Ascending aorta (tissue), 2 donors: ENCODE measurements at places on chromosomes 7 and 10.

- H3K4me3 ChIP-seq: peak overlapping the region; percentile 90
- peak overlapping the region; percentile 97 for H3K27ac ChIP-seq
- DNase-seq: no peak
- no peaks in the 10 kb centered on the region for H3K27me3 ChIP-seq
- no peaks in the 10 kb centered on the region for H3K36me3 ChIP-seq
- H3K4me1 ChIP-seq: peaks cover 23% of the 10 kb centered on the region
These were observed 445 bp downstream of the REEP3 start for GRCh38 chr10:63521416-63522276.

DNA sequence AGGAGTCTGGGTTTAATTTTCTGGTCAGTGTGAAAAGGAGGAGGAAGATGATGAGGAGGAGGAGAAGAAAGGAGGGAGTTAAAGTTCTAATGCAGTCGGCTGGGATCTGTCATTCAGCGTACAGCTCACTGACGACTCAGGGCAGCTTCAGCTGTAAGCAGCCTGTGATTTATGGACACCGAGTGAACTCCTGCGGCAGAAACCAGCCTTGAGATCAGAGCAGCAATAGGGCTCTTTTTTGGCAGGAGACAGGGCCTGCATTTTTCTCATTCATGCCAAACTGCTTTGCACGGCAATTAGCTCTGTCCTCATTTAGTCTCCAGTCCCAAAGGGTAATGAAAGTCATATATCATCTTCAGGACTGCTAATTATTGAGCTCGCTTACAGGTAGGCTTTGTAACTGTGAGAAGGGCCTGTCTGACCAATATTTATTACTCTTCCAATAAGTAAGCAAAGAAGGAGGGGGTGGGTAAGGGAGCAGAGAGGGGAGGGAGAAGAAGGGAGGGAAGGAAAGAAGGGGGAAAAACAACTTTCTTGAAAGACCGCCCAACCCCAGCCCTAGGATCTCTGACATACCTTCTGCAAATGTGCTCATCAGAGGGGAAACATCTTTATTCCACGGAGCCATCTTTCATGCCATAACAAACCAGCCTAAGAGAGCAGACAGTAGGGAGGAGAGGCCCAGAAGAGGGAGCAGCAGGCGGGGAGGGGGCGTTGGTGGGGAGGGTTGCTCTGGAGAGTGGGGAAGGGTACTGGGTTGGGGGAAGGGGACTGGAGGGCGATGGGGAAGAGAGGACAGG, 48.1 kb upstream of the COMTD1 start:
- no peaks in the 10 kb centered on the region for H3K36me3 ChIP-seq
- no peak overlapping the region for H3K4me3 ChIP-seq
- H3K27me3 ChIP-seq: no peaks in the 10 kb centered on the region
- H3K27ac ChIP-seq: no peak overlapping the region
- DNase-seq: no peak

DNA sequence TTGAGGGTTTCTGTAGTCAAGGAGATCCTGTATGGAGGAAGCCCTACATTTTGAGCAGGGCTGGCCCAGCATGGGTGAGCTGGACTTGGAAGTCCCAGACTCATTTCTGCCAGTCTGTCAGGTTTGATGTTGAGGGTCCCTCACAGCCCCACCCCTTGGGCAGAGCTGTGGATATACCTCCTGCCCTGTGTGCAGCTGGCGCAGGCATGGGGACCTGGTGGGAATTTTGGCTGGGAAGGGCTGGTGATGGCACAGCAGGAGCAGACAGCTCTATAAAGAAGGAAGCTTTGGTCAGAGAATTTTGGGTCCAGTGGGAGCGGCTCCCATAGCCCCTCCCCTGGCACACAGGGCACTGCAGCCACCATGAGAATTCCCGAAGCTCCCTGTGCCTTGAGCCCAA, 482.6 kb downstream of the RPS24 start:
- H3K36me3 ChIP-seq: no peaks in the 10 kb centered on the region
- no peaks in the 10 kb centered on the region for H3K27me3 ChIP-seq
- H3K4me3 ChIP-seq: no peak overlapping the region
- no peak for DNase-seq
- H3K27ac ChIP-seq: no peak overlapping the region

DNA sequence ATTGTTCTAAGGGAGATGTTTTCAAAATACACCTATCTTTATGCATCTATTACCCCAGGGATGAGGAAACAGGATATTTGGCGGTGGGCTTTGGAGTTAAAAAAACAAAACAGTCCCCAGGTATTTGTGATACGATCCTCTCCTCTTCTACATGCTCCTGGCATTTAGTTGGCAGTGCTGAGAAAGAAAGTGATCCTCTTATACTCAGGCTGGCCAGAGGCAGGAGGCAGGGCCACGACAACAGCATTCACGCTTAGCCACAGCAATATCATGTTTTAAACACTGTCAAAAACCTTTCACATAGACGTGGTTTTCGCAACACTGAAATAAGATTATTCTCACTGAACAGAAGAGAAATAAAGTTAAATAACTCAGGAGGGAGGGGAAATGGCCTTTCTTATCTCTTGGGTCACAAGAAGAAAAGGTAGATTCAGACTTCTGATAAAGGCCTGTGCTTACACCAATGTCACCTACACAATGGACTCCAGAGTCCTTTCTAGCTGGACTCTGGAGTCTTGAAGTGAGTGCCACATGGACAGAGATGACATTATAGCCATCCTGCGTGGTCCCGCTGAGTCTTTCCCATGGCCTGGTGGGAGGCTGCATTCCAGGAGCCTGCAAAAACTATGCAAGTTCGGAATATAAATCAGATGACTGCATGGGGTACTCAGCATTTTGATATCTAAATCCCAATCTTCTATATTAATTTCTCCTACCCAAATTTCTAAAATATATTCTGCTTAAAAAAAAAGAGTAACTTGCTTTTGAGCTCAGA, 88.7 kb downstream of the PIP4K2A start:
- no peak overlapping the region for H3K27ac ChIP-seq
- no peaks in the 10 kb centered on the region for H3K27me3 ChIP-seq
- no peak overlapping the region for H3K4me3 ChIP-seq
- no peak for DNase-seq
- H3K4me1 ChIP-seq: peaks cover 36% of the 10 kb centered on the region

GRCh38 chr10:71679425-71679824, 40.2 kb downstream of the C10orf105 start:
- no peaks in the 10 kb centered on the region for H3K36me3 ChIP-seq
- H3K27me3 ChIP-seq: no peaks in the 10 kb centered on the region
- no peak overlapping the region for H3K27ac ChIP-seq
- no peak for DNase-seq
- no peak overlapping the region for H3K4me3 ChIP-seq

DNA sequence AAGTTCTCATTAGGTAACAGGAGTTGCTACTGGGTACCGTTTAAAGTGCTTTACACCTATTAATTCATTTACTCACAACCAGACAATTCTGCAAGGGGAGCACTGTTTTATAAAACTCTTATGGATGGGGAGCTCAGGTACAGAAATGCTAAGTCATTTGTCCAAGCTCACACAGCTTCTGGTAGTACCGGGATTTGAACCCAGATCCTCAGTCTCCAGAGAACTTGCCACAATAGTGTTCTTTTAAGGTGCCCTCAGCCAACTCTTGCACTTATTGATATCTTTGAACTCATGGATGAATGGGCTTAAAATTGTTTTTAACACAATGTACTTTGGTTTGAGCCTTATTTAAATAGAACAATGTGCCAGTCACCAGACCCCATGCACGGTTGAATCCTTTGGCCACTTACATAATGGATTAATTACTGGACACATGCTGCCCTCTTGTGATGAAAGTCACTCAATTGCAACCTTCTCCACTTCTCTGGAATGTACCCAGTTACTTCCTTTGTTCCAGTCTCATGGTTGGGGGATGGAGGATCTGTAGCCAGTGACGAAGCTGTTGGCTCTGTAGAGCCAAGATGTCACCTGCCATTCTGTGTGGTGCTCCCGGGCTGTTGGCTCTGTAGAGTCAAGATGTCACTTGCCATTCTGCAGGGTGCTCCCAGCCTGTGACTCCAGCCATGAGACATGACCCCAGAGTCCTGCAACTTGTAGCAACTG, 65.6 kb downstream of the NOD1 start:
- no peaks in the 10 kb centered on the region for H3K36me3 ChIP-seq
- DNase-seq: no peak
- H3K4me3 ChIP-seq: no peak overlapping the region
- H3K4me1 ChIP-seq: no peaks in the 10 kb centered on the region
- no peak overlapping the region for H3K27ac ChIP-seq

DNA sequence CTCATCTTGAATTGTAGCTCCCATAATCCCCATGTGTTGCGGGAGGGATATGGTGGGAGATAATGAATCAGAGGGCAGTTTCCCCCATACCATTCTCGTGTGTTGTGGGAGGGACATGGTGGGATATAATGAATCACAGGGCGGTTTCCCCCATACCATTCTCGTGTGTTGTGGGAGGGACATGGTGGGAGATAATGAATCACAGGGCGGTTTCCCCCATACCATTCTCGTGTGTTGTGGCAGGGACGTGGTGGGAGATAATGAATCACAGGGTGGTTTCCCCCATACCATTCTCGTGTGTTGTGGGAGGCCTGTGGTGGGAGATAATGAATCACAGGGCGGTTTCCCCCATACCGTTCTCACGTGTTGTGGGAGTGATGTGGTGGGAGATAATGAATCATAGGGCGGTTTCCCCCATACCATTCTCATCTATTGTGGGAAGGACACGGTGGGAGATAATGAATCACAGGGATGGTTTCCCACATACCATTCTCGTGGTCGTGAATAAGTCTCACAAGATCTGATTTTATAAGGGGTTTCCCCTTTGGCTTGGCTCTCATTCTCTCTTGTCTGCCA, 271.0 kb downstream of the MAD1L1 start:
- H3K4me1 ChIP-seq: no peaks in the 10 kb centered on the region
- DNase-seq: no peak
- H3K27ac ChIP-seq: no peak overlapping the region
- no peaks in the 10 kb centered on the region for H3K36me3 ChIP-seq
- H3K4me3 ChIP-seq: no peak overlapping the region
- H3K27me3 ChIP-seq: no peaks in the 10 kb centered on the region

GRCh38 chr7:45174328-45174610, 16.7 kb downstream of the RAMP3 start:
- H3K27me3 ChIP-seq: no peaks in the 10 kb centered on the region
- H3K4me3 ChIP-seq: no peak overlapping the region
- H3K4me1 ChIP-seq: no peaks in the 10 kb centered on the region
- H3K27ac ChIP-seq: no peak overlapping the region
- no peak for DNase-seq

- H3K36me3 ChIP-seq: no peaks in the 10 kb centered on the region
- no peak overlapping the region for H3K27ac ChIP-seq
- H3K27me3 ChIP-seq: peaks cover 10% of the 10 kb centered on the region
- peaks cover 4% of the 10 kb centered on the region for H3K4me1 ChIP-seq
- H3K4me3 ChIP-seq: no peak overlapping the region
- no peak for DNase-seq
These were observed 4.2 kb upstream of the FOXL3 start for GRCh38 chr7:285731-286130.

- no peak overlapping the region for H3K27ac ChIP-seq
- H3K36me3 ChIP-seq: no peaks in the 10 kb centered on the region
- no peaks in the 10 kb centered on the region for H3K27me3 ChIP-seq
- no peak overlapping the region for H3K4me3 ChIP-seq
- DNase-seq: no peak
These were observed 448.7 kb upstream of the PFKP start for GRCh38 chr10:2618690-2619089.

DNA sequence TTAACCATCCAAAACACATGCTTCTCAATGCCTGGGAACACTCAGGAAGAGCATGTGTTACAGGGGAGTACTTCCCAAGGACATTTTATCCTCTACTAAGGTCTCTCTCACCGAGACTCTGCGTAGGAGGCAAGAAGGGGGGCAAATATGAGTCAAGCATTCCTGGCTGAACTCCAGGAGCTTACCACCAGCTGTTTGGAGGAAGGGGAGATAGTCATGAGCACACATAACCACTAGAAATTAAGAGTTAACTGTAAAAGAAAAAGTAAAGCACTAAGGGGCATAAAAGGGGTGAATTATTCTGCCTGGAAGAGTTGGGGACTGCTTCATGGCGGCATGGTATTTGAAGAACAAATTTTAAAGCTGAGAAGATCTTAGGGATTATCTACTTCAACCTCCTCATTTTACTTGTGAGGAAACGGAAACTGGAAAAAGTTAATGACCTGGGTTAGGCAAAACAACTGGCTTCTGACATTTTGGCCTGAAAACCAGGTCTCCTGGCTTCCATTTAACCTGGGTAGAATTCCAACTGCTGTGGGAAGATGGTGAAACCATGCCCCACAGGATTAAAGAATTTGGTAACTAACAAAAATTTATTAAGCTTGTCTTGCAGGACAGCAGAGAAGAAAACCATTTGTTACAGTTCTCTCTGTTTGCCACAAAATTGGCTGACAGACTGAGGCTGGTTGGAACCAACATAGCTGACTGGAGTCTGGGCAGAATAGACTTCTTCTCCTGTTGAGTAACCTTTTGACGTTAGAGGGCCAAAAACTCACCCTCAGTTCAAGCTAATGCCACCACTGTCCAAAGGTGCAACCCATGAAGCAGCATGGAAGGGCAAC, 85.5 kb downstream of the SLC25A13 start:
- H3K4me1 ChIP-seq: no peaks in the 10 kb centered on the region
- H3K27ac ChIP-seq: peak overlapping the region; percentile 66
- H3K27me3 ChIP-seq: no peaks in the 10 kb centered on the region
- no peak overlapping the region for H3K4me3 ChIP-seq
- no peaks in the 10 kb centered on the region for H3K36me3 ChIP-seq

GRCh38 chr10:101997803-101998202, 58.2 kb downstream of the ARMH3 start:
- DNase-seq: no peak
- H3K27ac ChIP-seq: no peak overlapping the region
- H3K4me3 ChIP-seq: no peak overlapping the region

GRCh38 chr10:131396121-131397050, 84.9 kb upstream of the TCERG1L start:
- no peaks in the 10 kb centered on the region for H3K36me3 ChIP-seq
- DNase-seq: no peak
- no peaks in the 10 kb centered on the region for H3K27me3 ChIP-seq
- H3K27ac ChIP-seq: no peak overlapping the region
- H3K4me3 ChIP-seq: no peak overlapping the region
- no peaks in the 10 kb centered on the region for H3K4me1 ChIP-seq

GRCh38 chr7:76133164-76133775, 68.4 kb upstream of the SRRM3 start:
- no peak for DNase-seq
- no peak overlapping the region for H3K27ac ChIP-seq
- no peaks in the 10 kb centered on the region for H3K27me3 ChIP-seq
- H3K4me1 ChIP-seq: no peaks in the 10 kb centered on the region
- no peaks in the 10 kb centered on the region for H3K36me3 ChIP-seq

DNA sequence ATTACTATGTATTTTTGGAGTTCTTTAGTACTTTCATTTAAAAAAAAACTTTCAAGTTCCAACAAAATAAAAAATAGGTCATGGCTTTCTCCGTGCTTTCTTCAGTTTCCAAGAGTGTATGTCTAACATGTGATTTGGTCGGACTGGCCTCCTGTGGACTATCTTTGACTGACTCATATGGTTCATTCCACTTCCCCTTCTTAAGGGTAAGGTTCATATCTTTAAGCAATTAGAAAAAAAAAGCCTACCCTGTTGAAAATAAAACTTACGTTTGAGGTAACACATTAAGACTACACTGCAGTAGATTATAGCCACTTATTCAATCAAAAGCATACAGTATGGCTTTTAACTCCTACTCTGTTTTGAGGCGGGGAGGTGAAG, 112.8 kb upstream of the AHR start:
- no peak for DNase-seq
- no peak overlapping the region for H3K27ac ChIP-seq
- peaks cover 3% of the 10 kb centered on the region for H3K4me1 ChIP-seq
